ENCODE measurements at places on chromosomes 4 and X. TPM values are rescaled to one million over a fixed set of nuclear protein-coding genes. Genes with fewer than 3 reads are reported as not detected.

Gene CD40LG
- total RNA-seq = not detected

DNA sequence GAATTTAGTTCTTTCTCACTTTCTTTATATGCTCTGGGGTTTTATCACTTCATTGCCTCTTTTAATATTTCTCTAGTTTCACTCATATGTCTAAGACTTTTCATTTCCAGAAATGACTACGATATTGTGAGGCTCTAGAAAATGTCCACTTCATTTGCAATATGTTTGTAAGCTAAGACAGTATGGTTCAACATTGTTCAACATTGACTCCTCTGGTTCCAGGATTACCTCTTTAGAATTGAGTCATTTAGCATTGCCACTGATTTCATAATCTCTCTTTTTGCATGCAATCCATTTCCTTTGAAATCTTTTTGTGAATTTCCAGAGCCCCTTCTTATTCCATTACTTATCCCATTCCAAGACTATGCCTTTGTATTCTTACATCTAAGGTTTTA is 32.3 kb downstream of the BBS12 start:
- peak overlapping the region; percentile 95 for H3K27ac ChIP-seq
- H3K4me1 ChIP-seq = peaks cover 33% of the 10 kb centered on the region
- peak overlapping the region; percentile 37 for H3K4me3 ChIP-seq
- DNase-seq = peak; percentile 49

DNA sequence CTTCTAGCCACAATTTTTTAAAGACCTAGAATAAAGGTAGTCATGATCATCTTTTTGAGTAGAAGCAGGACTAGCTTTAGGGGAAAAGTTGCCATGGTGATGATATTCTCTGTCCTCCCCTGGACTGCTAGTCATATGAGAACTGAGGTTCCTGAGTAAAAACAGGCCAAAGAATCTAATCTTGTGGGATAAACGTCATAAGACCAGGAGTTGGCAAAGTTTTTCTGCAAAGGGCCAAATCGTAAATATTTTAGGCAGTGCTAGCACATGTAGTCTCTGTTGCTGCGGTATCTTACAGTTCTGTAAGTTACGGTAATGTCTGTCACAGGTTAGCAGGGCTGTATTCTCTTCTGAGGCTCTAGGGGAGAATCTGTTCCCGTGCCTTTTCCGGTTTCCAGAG is 3.4 kb downstream of the PRPS2 start:
- no peak for DNase-seq
- H3K36me3 ChIP-seq = no peaks in the 10 kb centered on the region
- H3K27ac ChIP-seq = no peak overlapping the region
- H3K27me3 ChIP-seq = no peaks in the 10 kb centered on the region

Gene PPP4R3C
- total RNA-seq = not detected

DNA sequence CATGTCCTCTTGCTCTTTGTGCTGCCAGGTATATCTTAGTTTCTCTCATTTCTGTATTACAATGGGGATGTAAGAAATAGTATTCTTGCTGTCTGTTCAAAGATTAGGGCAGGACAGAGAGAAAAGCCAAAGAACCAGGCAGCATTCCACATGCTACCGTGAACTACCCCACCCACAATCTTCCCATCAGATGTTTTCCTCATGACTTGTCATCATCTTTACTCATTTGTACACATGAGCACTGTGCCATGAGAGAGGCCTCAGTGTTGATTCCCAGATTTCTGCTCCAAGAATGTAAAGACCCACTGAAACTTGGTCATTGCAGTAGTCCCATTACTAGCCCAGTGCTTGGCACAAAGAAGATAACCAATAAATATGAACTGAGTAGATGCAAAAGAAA is 354.6 kb upstream of the RASGEF1B start:
- no peak overlapping the region for H3K27ac ChIP-seq
- no peaks in the 10 kb centered on the region for H3K36me3 ChIP-seq
- H3K4me1 ChIP-seq = no peaks in the 10 kb centered on the region
- H3K4me3 ChIP-seq = no peak overlapping the region
- H3K27me3 ChIP-seq = no peaks in the 10 kb centered on the region

GRCh38 chrX:17737710-17737985 is 355 bp downstream of the SCML1 start:
- H3K36me3 ChIP-seq = no peaks in the 10 kb centered on the region
- peaks cover 4% of the 10 kb centered on the region for H3K4me1 ChIP-seq
- DNase-seq = no peak

DNA sequence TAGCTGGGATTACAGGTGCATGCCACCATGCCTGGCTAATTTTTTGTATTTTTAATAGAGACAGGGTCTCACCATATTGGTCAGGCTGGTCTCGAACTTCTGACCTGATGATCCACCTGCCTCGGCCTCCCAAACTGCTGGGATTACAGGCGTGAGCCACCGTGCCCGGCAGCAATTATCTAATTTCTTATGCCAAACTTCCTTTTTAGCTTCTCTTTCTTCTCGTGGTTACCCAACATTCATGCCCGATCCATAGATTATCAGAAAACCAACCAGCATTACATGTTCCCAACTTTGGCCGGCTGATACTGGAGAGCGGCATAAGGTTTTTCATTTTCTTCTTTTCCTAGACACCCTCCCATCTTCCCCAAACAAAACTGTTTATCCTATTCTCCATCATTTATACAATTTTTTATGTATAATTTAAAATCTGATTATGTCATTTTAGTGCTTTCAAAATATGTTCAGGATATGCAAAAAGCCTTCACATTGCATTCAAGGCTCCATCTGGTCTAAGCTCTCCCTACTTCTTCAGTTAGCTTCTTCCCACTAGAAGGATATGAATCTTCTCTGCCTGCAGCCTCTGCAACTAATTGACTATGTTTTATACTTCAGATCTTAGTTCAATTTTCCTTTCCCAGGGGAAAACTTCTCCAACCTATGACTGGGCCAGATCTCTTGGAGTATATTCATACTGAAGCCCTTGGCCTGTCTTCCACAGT is 8.7 kb downstream of the SLC7A11 start:
- peaks cover 22% of the 10 kb centered on the region for H3K4me1 ChIP-seq
- H3K27me3 ChIP-seq = no peaks in the 10 kb centered on the region
- H3K27ac ChIP-seq = no peak overlapping the region
- H3K36me3 ChIP-seq = peaks cover 3% of the 10 kb centered on the region

Gene RPL39
- total RNA-seq = 1,554 TPM

GRCh38 chrX:74922922-74923543 is 2.2 kb downstream of the NEXMIF start:
- H3K36me3 ChIP-seq = no peaks in the 10 kb centered on the region
- no peaks in the 10 kb centered on the region for H3K4me1 ChIP-seq
- DNase-seq = no peak
- no peak overlapping the region for H3K27ac ChIP-seq

Gene SPARCL1
- total RNA-seq = not detected

GRCh38 chr4:87632469-87632868 is 17.6 kb upstream of the DMP1 start:
- H3K4me1 ChIP-seq = no peaks in the 10 kb centered on the region
- no peaks in the 10 kb centered on the region for H3K36me3 ChIP-seq
- peaks cover 5% of the 10 kb centered on the region for H3K27me3 ChIP-seq
- no peak overlapping the region for H3K4me3 ChIP-seq

Gene RHOXF2
- under 0.01 TPM for total RNA-seq

GRCh38 chr4:155658681-155659064 is 8.0 kb upstream of the GUCY1A1 start:
- no peaks in the 10 kb centered on the region for H3K27me3 ChIP-seq
- no peak overlapping the region for H3K27ac ChIP-seq
- no peak overlapping the region for H3K4me3 ChIP-seq
- H3K36me3 ChIP-seq = no peaks in the 10 kb centered on the region

DNA sequence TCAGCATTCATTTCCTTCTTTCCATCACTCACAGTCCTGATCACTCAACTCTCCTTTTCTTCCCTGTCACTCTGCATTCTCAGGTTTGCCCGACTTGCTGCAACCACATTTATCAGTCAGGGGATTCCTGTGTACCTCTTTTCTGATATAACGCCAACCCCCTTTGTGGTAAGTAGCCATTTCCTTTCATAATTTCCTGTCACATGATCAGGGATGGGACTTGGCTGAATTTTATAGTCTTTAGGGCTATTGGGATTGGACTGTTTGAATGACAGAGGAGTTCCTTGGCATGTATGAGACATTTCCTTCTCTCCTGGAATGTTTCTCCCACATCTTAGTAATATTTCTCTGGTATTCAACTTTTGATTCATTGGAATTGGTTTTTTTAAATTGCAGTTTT is 11.0 kb downstream of the PGM2 start:
- H3K27me3 ChIP-seq = no peaks in the 10 kb centered on the region
- peak; percentile 91 for DNase-seq
- peaks cover 67% of the 10 kb centered on the region for H3K36me3 ChIP-seq
- peaks cover 15% of the 10 kb centered on the region for H3K4me1 ChIP-seq
- peak overlapping the region; percentile 78 for H3K27ac ChIP-seq
- H3K4me3 ChIP-seq = peak overlapping the region; percentile 14

GRCh38 chr4:150181536-150181935 is 103.3 kb downstream of the DCLK2 start:
- no peak overlapping the region for H3K27ac ChIP-seq
- no peak overlapping the region for H3K4me3 ChIP-seq
- H3K36me3 ChIP-seq = no peaks in the 10 kb centered on the region
- no peak for DNase-seq
- peaks cover 19% of the 10 kb centered on the region for H3K4me1 ChIP-seq

- no peaks in the 10 kb centered on the region for H3K27me3 ChIP-seq
- no peaks in the 10 kb centered on the region for H3K36me3 ChIP-seq
- H3K4me3 ChIP-seq = no peak overlapping the region
- DNase-seq = no peak
Measured at GRCh38 chr4:31194823-31195222, 474.7 kb downstream of the PCDH7 start.

- no peaks in the 10 kb centered on the region for H3K4me1 ChIP-seq
- no peak overlapping the region for H3K4me3 ChIP-seq
- H3K36me3 ChIP-seq = no peaks in the 10 kb centered on the region
- no peak for DNase-seq
- H3K27me3 ChIP-seq = no peaks in the 10 kb centered on the region
- no peak overlapping the region for H3K27ac ChIP-seq
Measured at GRCh38 chrX:44306356-44306755, 37.1 kb downstream of the EFHC2 start.

DNA sequence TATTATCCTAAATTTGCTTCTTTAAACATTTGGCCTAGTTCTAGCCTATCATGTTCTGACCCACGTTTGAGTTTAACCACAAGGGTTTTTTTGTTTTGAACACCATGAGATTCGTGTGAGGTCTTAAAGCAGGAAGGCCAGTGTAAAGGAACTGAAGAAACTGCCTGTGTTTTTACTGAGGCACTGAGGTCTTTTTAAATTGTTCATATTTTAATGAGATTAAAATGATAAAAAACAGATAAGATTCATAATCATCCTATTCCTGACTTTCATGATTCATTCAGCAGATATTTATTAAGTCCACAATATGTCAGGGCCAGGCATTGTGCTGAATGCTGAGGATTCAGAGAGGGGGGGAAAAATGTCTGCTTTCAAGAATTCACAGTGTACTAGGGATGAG is 3.2 kb downstream of the RPS6KA3 start:
- H3K4me3 ChIP-seq = no peak overlapping the region
- H3K27me3 ChIP-seq = no peaks in the 10 kb centered on the region
- peak; percentile 35 for DNase-seq
- H3K36me3 ChIP-seq = no peaks in the 10 kb centered on the region
- H3K4me1 ChIP-seq = peaks cover 18% of the 10 kb centered on the region

Data from osteoblast (primary cell).